ENCODE measurements at places on chromosomes 7 and 10.

DNA sequence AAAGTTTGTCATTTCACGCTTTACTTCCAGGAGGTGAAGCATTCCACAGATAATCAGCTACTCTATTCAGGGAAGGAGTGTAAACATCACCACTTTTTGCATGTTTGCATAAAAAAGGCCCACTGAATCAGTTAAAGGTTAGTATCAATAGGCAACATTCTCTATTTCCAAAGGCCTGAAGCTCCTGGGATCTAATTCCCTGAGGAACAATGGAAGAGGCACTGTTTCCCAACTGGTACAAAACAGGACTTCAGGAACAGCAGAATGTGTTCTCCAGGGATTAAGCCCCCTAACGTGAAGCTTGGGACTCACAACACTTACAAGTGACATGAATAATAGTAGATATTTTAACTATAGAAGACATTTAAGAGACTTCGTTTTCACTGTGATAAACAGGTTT, 6.1 kb downstream of the LRRN3 start:
- peak; percentile 32 for DNase-seq

DNA sequence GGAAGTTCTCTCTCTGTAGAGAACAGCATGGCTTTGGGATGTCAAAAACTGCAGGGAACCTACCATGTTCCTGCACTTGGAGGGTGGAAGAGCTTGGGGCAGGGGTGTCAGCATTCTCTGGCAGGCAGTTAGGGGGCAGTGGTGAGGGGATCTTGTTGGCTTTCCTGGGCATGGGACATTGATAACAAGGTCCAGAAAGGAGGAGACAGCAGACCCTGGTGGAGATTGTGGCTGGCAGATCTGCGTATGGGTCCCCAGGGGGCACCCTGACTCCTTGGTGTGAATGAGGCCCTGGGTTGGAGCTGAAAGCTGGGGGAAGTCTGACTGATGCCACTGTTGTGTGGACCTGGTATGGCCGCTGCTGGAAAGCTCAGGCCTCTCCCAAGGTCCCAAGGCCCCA, 22.9 kb upstream of the CAMK2B start:
- peak; percentile 39 for DNase-seq

- DNase-seq: no peak
Observed at GRCh38 chr10:99595236-99595635, 25.0 kb downstream of the SLC25A28 start.

DNA sequence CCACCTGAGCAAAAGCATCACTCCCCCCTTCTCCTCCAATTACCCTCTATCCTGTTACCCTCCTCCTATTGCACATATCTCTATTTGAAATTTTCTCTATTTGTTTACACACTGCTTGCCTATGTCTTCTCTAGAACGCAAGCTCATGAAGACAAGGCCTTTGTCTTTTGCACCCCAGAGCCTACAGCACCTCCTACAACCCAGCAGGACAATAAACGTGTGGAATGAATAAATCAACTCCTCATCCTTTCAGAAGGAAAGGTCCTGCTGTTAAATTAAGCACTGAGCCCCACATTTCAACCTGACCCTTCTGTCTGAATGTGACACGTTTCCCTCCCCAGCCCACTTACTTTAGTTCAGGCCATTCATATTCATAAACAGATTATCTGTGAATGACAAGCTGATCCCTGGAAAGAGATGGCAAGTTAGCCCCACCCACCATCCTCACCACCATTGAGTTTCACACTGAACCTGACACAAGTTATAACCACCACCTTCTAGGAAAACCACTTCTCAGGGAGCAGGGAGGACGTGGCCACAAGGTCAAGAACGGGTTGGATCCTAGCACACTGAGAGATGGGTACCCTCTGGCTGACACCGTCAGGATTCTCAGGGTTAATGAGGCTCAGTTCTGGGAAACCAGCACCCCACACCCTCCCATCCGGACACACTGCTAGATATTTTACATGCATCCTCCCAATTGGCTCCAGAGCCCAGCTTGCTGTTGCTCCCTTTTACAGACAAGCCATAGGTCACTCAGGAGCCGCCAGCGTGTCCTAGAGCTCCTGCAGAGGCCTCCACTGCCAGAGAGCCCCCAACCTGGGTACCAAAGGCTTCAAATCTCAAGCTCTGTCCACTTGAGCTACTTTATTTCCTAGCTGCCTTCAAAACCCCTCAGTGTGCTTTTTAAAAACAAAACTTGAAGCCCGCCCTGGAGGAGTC, 934 bp downstream of the PRTFDC1 start:
- DNase-seq: peak; percentile 33

DNA sequence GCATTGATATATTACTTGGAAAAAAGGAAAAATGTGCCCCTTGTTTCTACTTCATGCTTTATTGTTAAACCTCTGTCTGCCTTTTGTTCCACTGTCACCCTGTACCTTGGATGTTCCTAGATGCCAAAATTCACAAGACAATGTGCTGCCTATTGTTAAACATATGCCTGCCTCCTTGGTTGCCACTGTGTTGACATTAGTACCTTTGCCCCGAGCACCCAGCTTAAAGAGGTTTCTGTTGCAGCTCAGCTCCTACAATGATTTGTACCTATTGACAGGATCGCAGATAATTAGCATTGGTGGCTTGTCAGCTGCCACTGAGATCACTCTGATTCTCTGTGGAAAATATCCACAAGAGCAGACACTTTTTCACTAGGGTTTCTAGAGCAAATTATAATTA, 188.0 kb downstream of the KCND2 start:
- no peak for DNase-seq

GRCh38 chr10:63384001-63384400, 81.8 kb downstream of the JMJD1C start:
- DNase-seq: no peak

- no peak for DNase-seq
Observed at GRCh38 chr10:31070025-31070424, 38.4 kb upstream of the ZNF438 start.

GRCh38 chr7:24916463-24917040, 63.4 kb downstream of the OSBPL3 start:
- no peak for DNase-seq

DNA sequence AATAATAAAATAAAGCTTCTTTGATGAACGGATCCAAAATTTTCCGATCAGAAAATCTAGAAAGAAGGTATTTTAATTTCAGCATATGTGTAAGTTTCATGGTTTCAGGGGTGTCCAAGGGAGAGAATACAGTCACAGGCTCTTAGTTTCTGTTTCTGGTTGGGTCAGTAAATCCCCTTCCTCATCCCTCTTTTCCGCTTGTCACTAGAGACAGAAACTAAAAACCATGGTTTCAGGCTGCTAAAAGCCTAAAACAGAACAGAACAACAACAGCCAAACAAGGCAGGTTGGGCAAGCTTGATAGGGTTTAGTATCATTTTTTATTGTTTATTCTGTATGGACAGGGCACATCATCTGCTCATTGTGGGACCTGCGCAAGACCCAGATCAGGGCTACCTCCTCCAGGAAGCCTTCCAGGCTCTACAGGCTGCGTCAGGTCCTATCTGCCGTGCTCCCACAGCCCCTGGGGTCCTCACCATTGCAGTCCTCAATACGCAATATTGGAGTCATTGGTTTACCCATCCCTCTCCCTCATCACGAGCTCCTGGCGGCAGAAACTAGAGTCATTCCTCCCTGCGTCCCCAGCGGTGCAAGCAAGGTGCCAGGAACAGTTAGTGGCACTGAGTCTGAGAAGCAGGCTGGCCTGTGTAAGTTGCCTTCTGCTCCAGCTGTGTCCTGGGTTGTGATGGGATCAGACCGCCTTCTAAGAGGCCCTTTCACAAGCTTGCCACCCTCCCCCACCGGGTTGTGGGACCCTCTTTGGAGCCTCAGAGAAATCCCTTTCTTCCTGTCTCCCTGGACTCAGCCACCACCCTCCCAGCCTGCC, 70.2 kb upstream of the CUX1 start:
- no peak for DNase-seq

DNA sequence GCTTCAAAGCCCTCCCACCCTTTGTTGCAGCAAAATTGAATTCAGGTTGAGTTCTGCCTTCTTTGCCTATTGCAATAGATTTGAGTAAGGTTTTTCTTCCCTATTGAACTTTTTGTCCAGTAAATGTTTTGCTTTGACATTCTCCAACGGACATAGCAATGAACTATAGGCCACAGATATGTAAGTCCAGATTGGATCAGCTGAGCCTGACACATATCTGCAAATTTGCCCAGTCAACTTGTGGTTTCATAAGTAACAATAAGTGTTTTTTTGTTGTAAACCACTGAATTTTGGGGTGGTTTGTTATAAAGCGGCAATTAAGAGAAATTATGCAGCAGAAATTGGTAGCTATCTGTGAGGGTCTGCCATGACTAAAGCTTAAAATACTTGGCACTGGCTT, 332.1 kb upstream of the SORCS1 start:
- no peak for DNase-seq

DNA sequence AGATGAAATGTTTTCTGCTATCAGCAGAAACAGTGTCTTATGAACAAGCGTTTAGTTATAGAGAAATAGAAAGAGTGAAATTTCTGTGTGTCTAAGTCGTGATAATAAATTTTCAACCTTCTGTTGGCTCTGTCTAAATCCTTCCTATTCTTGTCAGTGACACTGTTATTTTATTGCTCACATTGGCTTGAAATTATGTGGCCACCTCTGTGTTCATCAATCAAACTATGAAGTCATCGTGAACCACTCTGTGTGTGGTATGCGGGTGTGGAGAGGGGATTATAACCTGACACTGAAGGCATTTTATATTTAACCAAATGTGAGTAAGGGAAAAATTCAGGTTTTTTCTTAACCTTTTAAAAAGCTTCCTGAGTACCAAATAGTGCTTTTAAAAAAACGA, 12.3 kb downstream of the AOAH start:
- no peak for DNase-seq

DNA sequence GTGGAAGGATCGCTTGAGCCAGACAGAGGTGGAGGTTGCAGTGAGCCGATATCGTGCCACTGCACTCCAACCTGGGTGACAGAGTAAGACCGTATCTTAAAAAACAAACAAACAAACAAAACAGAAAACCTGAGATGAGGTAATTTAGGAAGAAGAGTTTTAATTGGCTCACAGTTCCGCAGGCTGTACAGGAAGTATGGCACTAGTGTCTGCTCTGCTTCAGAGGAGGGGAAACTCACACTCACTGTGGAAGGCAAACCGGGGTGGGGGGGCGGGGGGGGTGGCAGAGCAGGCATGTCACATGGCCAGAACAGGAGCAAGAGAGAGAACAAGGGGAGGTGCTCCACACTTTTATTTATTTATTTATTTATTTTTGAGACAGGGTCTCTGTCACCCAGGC, 5.1 kb downstream of the UBE2D4 start:
- no peak for DNase-seq

GRCh38 chr7:129799350-129799955, 153.3 kb downstream of the UBE2H start:
- no peak for DNase-seq

DNA sequence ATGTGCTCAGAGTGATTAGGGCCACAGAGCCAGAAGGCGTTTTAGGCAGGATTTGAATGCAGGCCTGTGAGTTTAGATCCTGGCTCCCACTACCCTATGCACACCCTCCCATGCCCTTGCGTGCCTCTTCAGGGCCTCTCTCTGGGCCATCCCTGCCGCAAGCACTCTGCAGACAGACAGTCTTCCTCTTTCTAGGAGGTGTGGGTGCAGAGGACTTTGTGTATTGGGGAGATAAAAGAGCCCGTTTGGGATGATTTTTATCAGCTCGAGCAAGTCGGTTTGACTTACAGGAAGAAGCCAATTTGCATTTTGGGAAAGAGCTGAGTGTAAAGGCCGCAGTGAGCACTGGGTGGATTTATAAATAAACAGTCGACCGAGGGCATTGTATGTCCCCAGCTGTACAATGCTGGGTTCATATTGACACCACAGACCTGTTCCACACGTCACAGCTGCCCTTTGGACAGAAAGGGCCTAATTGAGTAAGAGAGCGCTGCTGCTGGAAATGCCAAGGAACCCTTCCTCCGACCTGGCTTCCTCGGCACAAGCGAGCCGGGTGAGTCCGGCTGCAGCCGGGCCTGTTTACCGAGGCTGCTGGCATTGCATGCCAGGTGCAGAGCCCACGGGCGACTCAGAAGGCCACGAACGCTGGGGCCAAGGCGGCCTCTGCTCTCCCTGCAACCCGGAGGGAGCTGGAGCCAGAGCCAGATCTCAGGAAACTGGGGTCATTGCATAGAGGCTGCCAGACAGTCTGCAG, 25.1 kb downstream of the ZMIZ1 start:
- DNase-seq: no peak

DNA sequence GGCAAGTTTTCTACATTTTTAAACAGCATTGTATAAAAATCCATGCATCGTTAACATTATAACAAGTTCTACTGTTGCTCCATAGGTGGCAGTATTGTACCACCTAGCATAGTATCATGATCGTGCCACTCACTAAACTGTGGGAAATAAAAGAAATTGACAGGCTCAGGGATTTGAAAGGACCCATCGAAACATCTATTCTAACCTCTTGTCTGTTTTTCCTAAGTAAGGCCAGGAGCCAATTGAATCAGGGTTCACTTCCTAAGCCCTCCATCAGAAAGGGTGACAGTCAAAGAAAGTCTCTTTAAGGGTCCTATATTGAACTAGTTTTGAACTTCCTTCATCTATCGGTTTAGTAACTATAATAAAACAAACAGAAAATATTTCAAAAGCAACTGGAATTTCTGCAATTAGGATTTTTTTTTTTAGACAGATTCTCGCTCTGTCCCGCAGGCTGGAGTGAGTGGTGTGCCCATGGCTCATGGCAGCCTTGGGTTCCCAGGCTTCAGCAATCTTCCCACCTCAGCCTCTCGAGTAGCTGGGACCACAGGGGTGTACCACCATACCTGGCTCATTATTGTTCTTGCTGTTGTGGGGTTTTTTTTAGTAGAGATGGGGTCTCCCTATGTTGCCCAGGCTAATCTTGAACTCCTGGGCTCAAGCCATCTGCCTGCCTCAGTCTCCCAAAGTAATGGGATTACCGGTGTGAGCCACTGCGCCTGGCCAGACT, 9.4 kb downstream of the HACD1 start:
- DNase-seq: peak; percentile 34

DNA sequence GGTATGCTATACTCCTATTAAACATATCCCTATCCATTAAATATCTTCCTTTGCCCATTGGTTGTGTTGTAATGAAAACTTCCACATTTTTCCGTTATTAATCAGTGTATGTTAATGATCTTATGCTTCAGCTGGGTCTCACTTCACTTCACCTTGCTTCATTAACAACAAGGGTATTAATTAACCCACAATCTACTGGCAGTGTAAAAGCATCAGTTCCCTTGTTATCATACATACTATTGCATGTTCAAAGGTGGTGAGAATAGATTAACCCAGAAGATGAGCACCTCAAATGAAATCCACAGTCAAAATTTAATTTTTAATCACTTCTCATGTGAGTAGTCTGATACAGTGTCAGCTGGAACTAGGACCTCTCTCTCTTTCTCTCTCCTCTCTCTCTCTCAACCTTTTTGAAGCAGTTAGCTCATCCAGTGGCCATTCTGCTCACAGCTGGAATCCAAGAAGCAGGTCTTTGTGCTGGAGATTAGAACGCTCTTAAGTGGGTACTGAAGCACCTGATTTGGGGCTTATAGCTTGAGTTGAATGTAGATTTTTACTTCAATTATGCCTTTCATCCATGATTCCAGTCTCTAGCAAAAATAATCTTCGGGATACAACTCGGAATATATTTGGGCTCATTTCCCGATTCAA, 172.3 kb downstream of the RAPGEF5 start:
- DNase-seq: no peak

- DNase-seq: no peak
Observed at GRCh38 chr7:87380905-87381304, 35.4 kb downstream of the CROT start.

All from BE2C (cell line).